NCI-H345 (cell line): ENCODE measurements at places on chromosomes 4 and X.

GRCh38 chrX:21926527-21927278 is 13.8 kb upstream of the SMS start:
- no peak for DNase-seq

- no peak for DNase-seq
Measured at GRCh38 chr4:102253860-102254259, 91.4 kb downstream of the SLC39A8 start.

DNA sequence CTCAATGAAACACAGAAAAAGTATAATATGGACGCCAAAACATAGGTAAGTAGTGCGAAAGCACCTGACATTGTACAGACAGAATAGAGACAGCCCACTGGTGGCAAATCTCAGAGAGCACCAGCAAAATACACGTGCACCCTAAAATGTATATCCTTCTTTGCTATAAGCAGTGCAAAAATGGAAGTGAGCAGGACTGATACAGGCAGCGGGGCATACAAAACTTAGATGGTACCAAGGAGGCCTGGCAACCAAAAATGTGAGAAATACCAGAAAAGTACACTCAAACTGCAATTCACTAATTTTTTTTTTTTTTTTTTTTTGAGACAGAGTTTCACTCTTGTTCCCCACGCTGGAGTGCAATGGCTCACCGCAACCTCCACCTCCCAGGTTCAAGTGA is 63.9 kb downstream of the EIF4E start:
- DNase-seq = no peak

DNA sequence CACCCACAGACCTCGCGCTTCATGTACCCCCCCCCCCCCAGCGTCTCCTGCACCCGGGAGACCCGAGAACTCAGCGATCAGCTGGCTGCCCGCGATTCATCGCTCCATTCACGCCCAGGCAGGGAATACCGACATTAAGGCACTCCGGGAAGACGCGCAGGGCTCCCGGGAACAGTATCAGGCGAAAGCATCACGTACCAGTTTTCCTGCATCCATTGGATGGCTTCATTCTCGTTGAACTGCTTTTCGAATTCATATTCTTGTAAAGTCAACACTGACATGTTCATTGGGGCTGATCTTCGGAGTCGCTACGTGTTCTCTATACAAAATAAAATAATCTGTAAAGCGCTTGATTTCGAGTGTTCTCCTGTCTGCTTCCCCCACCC is 373 bp downstream of the ELOVL6 start:
- DNase-seq = peak; percentile 19

DNA sequence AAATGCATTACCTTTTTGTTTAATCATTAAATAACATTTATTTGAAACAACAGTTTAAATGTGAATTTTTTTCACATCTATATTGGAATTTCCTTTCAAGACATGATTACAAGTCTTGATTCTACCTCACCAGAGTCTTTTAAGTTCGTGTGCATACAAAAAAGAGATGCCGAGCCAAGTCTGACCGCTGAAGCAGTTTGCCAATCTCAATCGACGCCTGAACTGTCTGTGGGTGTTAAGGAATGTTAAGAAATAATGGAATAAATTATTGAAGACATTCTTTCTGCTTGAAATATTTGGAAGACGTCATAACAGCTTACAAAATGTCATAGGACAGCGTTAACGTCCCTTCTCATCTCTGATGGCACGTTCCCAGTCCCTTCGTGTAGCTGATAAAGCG is 27.9 kb upstream of the TNIP3 start:
- no peak for DNase-seq

GRCh38 chrX:19350941-19351384 is 7.2 kb downstream of the PDHA1 start:
- no peak for DNase-seq
